MCF 10A (cell line): ENCODE measurements at places on chromosomes 13 and 19.

- DNase-seq = peak; percentile 44
These were observed 7.7 kb upstream of the CRTC1 start for GRCh38 chr19:18675779-18676178.

- DNase-seq = peak; percentile 91
These were observed 16.8 kb downstream of the FPR2 start for GRCh38 chr19:51777570-51778462.

DNA sequence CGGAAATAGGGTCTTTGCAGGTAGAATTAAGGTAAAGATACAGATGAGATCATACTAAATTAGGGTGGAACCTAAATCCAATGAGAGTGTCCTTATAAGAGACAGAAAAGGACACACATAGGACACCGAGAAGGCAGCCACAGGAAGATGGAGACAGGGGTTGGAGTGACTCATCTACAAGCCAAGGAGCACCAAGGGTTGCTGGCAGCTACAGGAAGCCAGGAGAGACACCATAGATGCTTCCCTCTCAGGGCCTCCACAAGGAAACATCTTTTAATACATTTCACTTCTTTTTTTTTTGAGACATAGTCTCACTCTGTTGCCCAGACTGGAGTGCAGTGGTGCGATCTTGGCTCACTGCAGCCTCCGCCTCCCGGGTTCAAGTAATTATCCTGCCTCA lies 10.1 kb downstream of the TMEM143 start:
- no peak for DNase-seq

DNA sequence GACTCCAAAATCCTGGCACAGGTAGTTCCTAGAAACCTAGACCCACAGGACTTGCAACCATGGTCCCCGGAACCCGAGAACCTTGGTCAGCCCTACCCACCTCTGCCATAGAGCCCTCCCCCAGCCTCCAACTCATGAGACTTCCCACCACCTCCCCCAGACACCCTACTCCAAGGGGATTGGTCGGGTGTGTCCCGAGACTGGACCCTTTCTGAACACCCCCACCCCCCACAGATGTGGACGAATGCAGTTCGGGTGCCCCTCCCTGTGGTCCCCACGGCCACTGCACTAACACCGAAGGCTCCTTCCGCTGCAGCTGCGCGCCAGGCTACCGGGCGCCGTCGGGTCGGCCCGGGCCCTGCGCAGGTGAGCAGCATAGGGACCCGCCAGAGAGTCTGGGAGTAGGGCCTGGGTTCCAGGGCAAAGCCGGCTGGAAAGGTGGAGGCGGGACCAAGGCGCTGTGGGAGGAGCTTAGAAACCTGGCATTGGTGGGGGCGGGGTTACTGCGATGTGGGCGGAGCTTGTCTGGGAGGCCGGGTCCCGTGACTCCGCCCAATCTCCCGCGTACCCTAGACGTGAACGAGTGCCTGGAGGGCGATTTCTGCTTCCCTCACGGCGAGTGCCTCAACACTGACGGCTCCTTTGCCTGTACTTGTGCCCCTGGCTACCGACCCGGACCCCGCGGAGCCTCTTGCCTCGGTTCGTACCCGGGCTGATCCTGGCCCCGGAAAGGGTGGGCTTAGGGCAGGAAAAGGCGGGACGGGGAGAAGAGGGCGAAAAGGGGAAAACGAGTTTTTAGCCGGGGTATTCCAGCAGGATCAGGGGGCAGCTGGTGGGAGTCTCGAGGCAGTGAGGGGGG lies 11.9 kb downstream of the LTBP4 start:
- no peak for DNase-seq

- DNase-seq = peak; percentile 70
These were observed at the start of gene ZIC2 for GRCh38 chr13:99981735-99982035. TSS of gene ZIC2 (plus strand) at chr13:99981784. CDS start at chr13:99982065, 281 bp downstream.

DNA sequence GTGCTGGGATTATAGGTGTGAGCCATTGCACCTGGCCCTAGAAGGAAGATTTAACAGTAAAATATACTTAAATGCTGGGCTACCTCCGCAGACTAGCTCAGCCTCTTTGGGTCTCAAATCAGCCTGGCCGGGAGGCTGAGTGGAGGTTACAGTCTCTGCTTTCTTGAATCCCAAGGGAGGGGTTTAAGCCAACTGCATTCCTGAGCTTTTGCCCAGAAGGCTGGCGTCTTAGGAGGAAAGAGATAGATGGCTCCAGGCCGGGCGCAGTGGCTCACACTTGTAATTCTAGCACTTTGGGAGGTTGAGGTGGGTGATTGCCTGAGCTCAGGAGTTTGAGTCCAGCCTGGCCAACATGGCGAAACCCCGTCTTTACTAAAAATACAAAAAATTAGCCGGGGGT lies 623 bp upstream of the C5AR1 start:
- DNase-seq = peak; percentile 49

DNA sequence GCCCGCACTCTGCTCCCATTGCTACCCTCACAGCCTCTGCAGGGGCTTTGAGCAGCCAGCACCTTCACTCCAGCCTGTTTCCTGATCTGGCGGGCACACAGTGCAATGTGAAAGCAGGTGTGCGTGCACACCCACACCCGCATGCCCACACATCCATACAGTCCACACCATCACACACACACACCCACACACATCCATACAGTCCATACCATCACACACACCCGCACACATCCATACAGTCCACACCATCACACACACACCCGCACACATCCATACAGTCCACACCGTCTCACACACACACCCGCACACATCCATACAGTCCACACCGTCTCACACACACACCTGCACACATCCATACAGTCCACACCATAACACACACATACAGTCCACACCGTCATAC lies 28.0 kb downstream of the PIAS4 start:
- DNase-seq = no peak

DNA sequence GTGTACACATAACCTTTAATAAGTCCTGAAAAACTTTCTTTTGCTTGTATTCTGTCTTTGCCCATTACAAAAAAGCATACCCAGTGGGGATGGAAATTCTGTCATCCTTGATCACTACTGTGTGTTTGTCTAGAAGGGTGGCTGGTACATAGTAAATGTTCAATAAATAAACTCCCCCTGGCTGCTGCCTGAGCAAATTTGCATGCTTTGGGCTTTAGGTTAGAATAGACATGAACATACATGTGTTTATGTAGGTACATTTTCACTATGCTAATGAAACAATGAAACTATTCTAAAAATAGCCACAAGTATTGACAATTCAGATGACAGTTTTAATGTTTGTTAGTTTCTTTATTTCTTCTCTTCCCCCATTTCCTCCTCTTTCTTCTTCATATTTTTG lies 36.1 kb downstream of the TNFSF13B start:
- no peak for DNase-seq

DNA sequence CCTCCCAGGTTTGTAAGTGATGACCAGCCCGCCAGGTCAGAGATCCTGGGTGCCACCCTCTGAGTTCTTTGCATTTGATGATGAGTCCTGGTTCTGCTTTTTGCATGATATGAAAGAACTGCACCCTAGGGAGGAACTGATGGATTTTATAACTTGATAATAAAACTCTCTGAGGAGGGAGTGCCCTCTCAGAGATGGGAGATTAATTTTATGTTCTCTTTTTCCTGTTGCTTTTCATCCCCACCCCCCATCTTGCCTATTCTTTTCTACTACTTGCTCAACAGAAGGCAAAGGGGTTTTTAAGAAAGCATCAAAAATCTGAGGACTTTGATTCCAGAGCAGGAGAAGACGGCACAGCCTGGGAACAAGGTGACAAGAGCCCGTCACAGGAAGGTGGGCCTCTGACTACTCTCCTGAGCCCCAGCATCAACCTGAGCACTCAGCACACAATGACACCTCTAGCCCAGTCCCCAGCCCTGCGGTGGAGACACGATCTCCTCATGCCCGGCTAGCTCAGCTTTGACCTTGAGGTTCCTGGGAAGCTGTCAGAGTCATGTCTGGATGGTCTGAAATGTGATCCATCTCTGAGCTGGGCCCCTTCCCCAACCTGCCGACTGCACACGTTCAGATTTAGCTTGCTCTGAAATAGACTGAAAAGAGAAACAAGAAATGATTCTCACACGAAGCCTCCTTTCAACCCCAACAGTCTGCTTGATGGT lies 69.1 kb downstream of the SIAH3 start:
- DNase-seq = no peak

DNA sequence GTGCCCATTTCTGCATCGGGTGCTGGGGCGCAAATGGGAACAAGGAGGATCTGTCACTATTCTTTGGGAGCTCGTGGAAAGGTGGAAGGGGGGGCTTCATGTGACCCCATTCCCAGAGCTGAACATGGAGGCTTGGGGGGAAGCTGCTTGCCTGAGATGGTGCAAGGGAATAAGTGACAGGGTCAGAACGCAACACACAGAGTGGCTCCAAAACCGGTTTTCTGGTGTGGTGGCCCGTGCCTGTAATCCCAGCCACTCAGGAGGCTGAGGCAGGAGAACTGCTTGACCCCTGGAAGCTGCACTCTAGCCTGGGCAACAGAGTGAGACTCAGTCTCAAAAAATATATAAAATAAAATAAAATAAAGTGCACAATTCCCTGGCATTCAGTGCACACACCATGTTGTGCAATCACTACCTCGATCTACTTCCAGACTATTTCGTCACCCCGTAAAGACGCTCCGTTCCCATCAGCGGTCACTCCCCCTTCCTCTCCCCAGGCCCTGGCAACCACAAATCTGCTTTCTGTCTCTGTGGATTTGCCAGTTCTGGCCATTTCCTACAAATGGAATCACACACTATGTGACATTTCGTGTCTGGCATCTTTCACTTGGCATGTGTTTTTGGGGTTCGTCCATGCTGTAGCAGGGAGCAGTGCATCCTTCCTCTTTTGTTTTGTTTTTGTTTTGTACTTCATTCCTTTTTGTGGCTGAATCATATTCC lies 18.2 kb upstream of the COMP start:
- peak; percentile 91 for DNase-seq

DNA sequence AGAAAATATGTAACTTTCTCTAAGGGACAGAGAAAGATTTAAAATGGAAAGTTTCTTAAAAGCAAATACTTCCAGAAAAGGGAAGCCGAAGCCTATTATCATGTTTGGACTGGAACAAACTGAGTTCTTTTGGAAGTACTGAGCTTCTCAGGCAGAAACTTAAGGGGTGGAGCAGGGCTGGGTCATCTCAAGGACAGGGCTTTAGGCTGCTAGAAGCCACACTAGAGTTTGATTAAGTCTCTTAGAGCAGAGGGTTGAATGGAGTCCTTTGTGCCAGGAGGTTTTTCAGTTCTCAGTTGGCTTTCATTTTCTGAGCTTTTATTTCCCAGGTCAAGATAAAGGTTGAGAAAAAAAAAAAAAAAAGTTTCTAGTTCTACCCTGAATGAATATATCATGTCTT lies 432.7 kb downstream of the SLITRK5 start:
- DNase-seq = no peak

DNA sequence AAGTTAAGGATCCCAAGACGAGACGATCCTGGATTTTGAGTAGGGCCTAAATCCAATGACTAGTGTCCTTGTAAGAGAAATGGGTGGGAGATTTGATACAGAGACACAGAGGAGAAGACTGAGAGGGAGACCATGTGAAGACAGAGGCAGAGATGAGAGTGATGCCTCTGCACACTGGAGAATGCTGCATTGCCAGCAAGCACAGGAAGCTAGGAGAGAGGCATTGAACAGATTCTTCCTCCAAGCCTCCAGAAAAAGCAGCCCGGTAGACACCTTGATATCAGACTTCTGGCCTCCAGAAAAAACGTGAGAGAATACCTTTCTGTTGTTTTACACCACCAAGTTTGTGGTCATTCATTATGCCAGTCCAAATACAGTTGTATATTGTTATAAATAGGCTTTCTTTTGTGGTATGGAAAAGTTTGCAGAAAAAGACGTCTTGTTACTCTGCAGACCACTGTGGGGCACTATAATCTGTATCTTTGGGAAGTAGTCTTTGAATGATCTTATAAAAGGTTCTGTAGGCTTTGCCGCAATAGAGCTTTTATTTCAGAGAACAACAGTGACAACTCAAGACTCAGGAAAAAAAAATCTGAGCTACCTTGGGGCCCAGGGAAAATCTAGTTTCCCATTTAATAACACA lies 17.9 kb upstream of the RFC3 start:
- DNase-seq = peak; percentile 18

DNA sequence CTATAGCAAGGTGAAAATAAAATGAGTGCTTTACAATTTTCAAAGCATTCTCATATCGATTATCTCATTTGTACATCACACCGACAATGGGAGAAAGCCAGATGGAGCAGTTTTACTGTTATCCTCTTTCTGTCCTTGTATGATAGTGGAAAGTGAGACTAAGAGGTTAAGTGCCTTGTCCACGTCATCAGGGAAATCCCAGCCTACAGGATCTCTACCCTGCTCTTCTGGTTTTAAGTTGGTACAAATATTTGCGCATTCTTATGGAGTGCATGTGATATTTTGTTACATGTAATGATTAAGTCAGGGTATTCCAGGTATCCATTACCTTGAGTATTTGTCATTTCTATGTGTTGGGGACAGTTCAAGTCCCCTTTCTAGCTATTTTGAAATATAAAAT lies 12.4 kb upstream of the ENOX1 start:
- no peak for DNase-seq

DNA sequence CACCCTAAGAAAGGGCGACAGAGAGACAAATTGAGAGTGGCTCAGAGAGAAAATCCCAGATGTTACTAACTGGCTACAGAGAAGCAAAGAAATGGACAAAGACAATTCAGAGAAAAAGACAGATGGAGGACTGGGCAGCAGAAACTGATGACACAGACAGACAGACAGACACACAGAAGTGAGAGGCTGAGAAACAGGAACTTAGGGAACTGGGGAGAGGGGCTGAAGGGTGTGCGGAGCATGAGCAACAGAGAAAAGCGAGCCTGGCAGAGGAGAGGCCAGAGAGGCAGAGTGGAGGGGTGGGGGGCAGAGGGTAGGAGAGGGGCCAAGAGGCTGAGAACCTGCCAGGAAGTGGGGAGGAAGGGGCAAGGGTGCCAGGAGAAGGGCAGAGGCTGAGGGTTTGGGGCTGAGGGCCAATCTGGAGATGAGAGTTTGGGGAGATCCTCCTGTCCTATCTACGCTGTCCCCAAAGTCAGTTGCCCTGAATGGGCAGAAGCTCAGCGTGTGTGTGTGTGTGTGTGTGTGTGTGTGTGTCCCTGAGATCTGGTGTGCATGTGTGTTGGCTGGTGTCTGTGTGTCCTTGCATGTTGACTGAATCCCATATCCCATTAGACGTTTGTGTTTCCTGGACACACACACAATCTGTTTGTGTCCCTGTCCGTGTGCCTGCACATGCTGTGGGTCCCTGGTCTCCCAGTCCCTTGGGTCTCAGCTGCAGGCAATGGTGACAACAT lies 5.6 kb upstream of the ERFL start:
- DNase-seq = no peak

DNA sequence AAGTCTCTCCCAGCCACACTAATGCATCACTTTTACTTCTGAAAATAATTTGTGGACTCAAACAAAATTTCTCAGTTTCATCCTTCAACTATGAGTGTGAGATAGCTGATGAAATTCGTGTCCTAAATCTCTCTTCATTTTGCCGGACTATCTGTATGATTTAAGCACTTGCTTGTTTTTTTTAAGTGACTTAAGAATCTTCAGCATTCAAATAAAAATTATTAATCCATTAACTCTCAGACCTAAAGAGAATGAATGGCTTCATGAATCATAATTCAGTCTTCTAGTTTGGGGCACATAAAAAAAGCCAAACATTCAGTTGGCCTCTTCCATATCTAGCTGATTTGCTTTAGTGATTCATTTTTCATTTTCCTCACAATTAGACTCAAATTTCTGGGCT lies 579.5 kb downstream of the DCT start:
- no peak for DNase-seq
